ENCODE measurements at places on chromosomes 5 and 9.

DNA sequence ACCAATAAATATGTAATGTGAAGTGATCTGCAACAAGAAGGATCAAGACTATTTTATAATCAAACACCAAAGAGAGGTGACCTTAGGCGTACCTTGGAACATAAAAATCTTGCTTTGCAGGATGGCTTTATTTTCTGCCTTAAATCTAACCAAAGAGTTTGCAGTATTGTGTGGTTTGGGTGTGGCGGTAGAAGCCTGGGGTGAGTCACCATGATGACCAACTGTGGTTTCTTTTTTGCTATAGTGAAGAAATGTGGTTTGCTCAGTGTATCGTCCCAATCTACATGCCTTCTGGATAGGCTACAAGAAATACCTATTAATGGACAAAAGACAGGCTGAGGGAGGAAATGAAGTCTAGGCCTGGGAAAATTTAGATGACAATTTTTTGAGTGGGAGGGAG, 5.1 kb upstream of the CAST start:
- peaks cover 2% of the 10 kb centered on the region for H3K27me3 ChIP-seq
- peaks cover 51% of the 10 kb centered on the region for H3K4me1 ChIP-seq
- H3K4me3 ChIP-seq = no peak overlapping the region
- DNase-seq = no peak

GRCh38 chr5:124587280-124587679, 159.2 kb downstream of the ZNF608 start:
- peaks cover 16% of the 10 kb centered on the region for H3K4me1 ChIP-seq
- peaks cover 2% of the 10 kb centered on the region for H3K36me3 ChIP-seq
- no peak for DNase-seq
- no peak overlapping the region for H3K4me3 ChIP-seq
- H3K27ac ChIP-seq = no peak overlapping the region
- no peaks in the 10 kb centered on the region for H3K27me3 ChIP-seq

- peaks cover 14% of the 10 kb centered on the region for H3K36me3 ChIP-seq
- H3K27ac ChIP-seq = peak overlapping the region; percentile 99
- DNase-seq = no peak
- peaks cover 34% of the 10 kb centered on the region for H3K4me1 ChIP-seq
Measured at GRCh38 chr5:32172923-32173266, 1.2 kb downstream of the GOLPH3 start.

GRCh38 chr9:95349091-95350038, 31.9 kb upstream of the FANCC start:
- H3K4me1 ChIP-seq = peaks cover 2% of the 10 kb centered on the region
- H3K4me3 ChIP-seq = peak overlapping the region; percentile 69
- peaks cover 50% of the 10 kb centered on the region for H3K27me3 ChIP-seq
- peaks cover 8% of the 10 kb centered on the region for H3K36me3 ChIP-seq
- peak; percentile 49 for DNase-seq

DNA sequence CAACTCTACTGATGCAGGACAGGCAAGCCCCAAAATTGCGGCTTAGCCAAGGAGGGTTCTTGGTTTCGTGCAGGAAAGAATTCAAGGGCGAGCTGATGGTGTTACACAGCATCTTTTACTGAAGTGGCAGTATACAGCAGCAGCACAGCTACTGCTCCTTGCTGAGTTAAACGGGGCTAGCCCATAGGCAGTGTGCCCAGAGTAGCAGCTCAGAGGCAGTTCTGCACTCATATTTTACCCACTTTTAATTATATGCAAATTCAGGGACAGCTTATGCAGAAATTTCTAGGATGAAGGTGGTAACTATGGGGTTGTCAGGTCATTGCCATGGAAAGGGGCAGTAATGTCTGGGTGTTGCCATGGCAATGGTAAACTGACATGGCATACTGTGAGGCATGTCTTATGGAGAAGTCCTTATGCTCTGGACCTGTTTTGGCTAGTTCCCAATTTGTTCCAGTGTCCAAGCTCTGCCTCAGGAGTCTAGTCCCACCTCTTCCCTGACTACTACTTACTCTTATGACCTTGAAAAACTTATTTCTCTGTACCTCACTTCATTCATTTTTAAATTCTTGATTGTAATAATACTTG, 2.0 kb upstream of the SPINK9 start:
- no peak for DNase-seq
- no peak overlapping the region for H3K4me3 ChIP-seq
- no peaks in the 10 kb centered on the region for H3K27me3 ChIP-seq
- no peaks in the 10 kb centered on the region for H3K4me1 ChIP-seq
- H3K36me3 ChIP-seq = peaks cover 7% of the 10 kb centered on the region
- no peak overlapping the region for H3K27ac ChIP-seq

DNA sequence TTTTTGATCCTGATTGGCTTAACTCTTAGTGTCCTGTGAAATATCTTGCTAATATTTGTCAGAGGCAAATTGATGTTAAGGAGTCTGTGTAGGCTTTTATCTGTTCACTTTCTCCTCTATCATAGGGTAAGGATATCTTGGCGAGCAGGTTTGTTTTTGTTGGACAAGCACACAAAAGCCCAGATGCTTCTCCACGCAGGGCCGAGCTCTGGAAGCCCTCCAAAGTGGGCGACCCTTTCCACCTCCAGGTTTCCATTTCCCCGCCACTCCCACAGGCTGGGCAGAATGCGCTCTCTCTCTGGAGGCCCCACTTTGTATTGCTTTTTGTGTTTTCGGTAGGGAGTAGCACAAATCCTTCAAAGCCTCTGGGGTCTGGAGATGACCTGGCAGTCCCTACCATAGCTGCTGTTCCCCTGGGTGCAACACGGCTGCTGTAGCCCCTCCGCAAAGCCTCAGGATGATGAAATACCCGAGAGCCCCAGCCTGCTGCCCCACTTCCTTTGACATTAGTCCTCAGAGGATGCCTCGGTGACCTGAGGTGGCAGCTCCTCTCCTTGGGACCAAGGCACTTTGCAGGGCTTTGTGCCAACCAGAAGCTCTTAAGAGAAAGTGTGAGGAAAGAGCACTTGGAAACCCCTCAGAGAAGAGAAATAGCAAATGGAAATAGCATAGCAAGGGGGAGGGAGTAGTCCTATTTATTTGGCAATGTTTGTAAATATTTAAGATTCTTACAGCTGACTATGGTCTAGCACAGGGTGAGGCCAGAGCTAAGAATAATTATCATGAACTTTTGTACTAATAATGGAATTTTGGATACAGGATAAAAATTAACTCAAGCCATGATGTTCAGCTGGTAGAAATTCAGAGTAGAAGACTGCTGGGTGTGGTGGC, 122.8 kb downstream of the ARHGEF28 start:
- H3K27ac ChIP-seq = peak overlapping the region; percentile 43
- H3K27me3 ChIP-seq = peaks cover 58% of the 10 kb centered on the region
- DNase-seq = no peak

DNA sequence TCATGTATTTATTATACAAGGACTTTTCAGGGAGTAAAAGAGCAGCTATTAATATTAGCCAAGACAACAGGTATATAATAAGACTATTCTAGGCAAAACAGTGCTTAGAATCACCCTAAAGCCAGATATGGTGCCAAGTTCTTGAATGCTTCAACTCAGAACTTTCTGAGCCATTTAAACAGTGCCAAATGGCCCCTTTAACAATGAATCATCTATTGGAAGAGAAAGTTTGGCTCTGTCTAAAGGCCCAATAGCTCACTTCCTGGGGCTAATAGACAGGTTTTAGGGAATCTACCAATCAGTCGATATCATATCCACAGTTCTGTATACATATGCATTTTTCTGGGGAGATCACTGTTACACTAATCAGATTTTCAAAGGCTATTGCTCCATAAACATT, 42.9 kb downstream of the ZNF474 start:
- H3K27me3 ChIP-seq = no peaks in the 10 kb centered on the region
- no peaks in the 10 kb centered on the region for H3K36me3 ChIP-seq
- no peak for DNase-seq
- H3K4me1 ChIP-seq = peaks cover 21% of the 10 kb centered on the region

DNA sequence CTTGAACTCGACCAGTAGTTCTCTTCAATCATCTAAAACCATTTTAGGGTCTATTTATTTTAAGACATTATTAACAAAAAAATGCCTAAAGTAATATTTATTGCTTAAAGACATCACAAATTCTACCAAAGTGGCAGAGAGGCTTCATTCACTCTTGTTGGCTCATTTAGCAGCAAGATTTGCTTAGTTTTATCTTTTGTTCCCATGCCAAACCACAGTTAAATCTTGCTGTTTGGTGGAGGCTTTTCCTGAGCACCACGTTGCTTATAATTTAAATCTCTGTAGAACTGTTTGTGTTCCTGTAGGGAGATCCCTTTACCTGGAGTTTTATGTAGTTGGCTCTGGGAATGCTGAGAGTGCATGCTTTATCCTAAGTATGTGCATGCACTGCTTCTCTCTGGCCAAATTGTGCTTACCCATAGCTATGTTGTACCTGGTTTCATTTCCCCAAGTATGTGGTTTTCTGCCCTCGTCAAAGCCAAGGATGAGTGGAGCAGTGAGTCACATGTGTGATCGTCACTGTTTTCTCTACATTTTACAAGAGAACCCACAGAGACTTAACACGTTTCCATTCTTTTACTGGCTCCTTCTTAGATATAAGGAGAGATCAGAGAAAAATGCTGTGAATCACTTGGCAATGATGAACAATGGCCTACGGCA, 42.1 kb upstream of the MAST4 start:
- H3K4me1 ChIP-seq = peaks cover 11% of the 10 kb centered on the region
- DNase-seq = no peak
- no peak overlapping the region for H3K27ac ChIP-seq
- no peaks in the 10 kb centered on the region for H3K36me3 ChIP-seq

GRCh38 chr9:14909181-14909580, 1.0 kb downstream of the FREM1 start:
- H3K36me3 ChIP-seq = no peaks in the 10 kb centered on the region
- no peak for DNase-seq
- no peaks in the 10 kb centered on the region for H3K27me3 ChIP-seq
- H3K4me3 ChIP-seq = no peak overlapping the region
- no peak overlapping the region for H3K27ac ChIP-seq
- H3K4me1 ChIP-seq = peaks cover 60% of the 10 kb centered on the region

- peaks cover 20% of the 10 kb centered on the region for H3K27me3 ChIP-seq
- H3K36me3 ChIP-seq = no peaks in the 10 kb centered on the region
- no peaks in the 10 kb centered on the region for H3K4me1 ChIP-seq
Measured at GRCh38 chr5:140622301-140622700, 10.7 kb downstream of the CD14 start.

- peaks cover 37% of the 10 kb centered on the region for H3K4me1 ChIP-seq
- H3K27me3 ChIP-seq = no peaks in the 10 kb centered on the region
- H3K27ac ChIP-seq = peak overlapping the region; percentile 98
- DNase-seq = no peak
- peaks cover 9% of the 10 kb centered on the region for H3K36me3 ChIP-seq
- H3K4me3 ChIP-seq = peak overlapping the region; percentile 98
Measured at GRCh38 chr5:75512383-75513074, 838 bp downstream of the POLK start.

DNA sequence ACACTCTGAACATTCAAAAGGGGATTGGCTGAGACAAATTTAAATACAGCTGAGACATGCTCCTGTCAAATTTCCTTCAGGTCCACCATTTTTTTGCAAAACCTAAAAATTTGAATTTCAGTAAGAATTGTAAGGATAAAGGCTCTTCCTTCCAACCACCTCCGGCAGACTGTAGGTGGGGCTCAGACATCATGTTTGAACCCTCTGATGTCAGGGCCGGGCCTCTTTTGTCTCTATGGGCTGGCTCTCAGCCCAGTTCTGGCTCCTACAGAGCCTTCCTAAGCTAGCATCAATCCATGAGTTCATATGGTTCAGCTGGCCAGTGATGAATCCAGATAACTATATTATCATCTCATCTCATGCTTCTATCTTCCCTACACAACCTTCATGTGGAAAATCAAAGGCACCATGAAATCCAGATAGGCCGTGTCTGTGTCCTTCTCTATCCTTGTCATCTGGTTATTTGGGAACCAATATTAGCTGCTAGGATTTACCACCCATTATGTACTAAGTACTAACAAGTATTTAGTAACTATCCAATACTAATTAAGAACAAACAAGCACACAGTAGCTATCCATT, 44.2 kb downstream of the NIPSNAP3B start:
- peaks cover 2% of the 10 kb centered on the region for H3K4me1 ChIP-seq
- H3K27me3 ChIP-seq = no peaks in the 10 kb centered on the region
- H3K4me3 ChIP-seq = no peak overlapping the region

DNA sequence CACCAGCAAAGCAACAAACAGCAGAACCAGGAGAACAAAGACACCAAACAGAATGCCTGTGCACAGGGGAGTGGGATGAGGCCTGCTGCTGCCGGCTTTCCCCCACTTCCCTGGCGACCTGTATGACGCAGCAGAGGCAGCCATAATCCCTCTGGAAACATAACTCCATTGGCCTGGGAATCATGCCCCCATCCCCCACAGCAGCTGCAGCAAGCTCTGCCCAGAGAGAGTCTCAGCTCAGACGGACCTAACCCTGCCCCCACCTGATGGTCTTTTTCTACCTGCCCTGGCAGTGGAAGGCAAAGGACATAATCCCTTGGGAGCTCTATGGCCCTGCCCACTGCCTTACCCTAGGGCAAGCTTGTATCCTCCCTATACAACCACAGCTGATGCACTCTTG, 81.8 kb upstream of the FANCC start:
- H3K4me3 ChIP-seq = no peak overlapping the region
- no peak for DNase-seq
- no peaks in the 10 kb centered on the region for H3K4me1 ChIP-seq
- no peaks in the 10 kb centered on the region for H3K27me3 ChIP-seq

DNA sequence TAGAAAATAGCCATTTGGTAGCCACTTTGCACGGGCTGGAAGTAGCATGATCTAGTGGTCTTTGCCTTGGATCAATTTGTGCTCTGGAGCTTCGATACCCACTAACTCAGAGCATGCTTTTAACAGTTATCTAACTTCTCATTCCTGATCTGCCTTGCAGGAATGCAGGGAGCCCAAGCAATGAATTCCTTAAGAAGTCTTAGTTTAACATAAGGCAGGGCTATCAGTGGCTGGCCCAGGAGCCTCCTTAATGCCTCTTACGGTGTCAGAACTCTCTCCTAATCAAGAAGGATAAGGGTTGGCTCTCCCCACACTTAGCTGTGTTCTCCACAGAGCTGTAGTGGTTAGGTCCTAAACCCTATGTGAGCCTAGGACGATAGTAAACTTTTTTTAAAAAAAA, 95.8 kb upstream of the TBCA start:
- H3K4me1 ChIP-seq = no peaks in the 10 kb centered on the region
- no peak for DNase-seq
- H3K27me3 ChIP-seq = no peaks in the 10 kb centered on the region
- no peaks in the 10 kb centered on the region for H3K36me3 ChIP-seq
- no peak overlapping the region for H3K27ac ChIP-seq
- no peak overlapping the region for H3K4me3 ChIP-seq

DNA sequence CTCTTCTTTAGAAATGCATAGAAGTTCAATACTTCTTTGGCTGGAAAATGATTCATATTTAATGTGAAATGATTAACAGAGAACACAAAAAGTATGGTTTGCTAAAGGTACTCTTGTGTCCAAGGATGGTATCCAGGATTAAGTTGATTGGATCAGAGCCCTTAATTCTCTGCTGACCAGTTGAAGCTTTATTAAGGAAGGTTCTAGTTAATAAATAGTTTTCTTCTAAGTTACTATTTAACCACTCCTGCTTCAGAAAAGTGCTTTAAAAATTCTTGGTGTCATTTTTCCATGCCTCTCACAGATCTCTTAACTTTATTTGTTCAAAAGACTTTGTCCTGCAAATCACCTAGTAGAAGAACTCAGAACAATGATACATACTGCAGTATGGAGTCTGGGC, 134.3 kb downstream of the MEF2C start:
- H3K4me1 ChIP-seq = peaks cover 2% of the 10 kb centered on the region
- no peaks in the 10 kb centered on the region for H3K27me3 ChIP-seq
- H3K36me3 ChIP-seq = peaks cover 2% of the 10 kb centered on the region
- H3K4me3 ChIP-seq = no peak overlapping the region
- DNase-seq = no peak
- no peak overlapping the region for H3K27ac ChIP-seq
